ENCODE measurements at places on chromosomes 13 and 19.

- H3K4me1 ChIP-seq = peaks cover 19% of the 10 kb centered on the region
- H3K27me3 ChIP-seq = no peaks in the 10 kb centered on the region
- no peak overlapping the region for H3K4me3 ChIP-seq
- H3K36me3 ChIP-seq = no peaks in the 10 kb centered on the region
Observed at GRCh38 chr13:108302279-108302678, 32.8 kb downstream of the TNFSF13B start.

GRCh38 chr13:23867027-23867491 is 22.1 kb downstream of the MIPEP start:
- no peaks in the 10 kb centered on the region for H3K4me1 ChIP-seq
- no peak overlapping the region for H3K4me3 ChIP-seq
- no peak for DNase-seq
- H3K27me3 ChIP-seq = no peaks in the 10 kb centered on the region
- H3K36me3 ChIP-seq = no peaks in the 10 kb centered on the region

GRCh38 chr13:24106429-24106828 is 54.1 kb upstream of the SPATA13 start:
- no peak overlapping the region for H3K4me3 ChIP-seq
- DNase-seq = no peak
- H3K36me3 ChIP-seq = no peaks in the 10 kb centered on the region
- H3K27me3 ChIP-seq = no peaks in the 10 kb centered on the region
- no peaks in the 10 kb centered on the region for H3K4me1 ChIP-seq

DNA sequence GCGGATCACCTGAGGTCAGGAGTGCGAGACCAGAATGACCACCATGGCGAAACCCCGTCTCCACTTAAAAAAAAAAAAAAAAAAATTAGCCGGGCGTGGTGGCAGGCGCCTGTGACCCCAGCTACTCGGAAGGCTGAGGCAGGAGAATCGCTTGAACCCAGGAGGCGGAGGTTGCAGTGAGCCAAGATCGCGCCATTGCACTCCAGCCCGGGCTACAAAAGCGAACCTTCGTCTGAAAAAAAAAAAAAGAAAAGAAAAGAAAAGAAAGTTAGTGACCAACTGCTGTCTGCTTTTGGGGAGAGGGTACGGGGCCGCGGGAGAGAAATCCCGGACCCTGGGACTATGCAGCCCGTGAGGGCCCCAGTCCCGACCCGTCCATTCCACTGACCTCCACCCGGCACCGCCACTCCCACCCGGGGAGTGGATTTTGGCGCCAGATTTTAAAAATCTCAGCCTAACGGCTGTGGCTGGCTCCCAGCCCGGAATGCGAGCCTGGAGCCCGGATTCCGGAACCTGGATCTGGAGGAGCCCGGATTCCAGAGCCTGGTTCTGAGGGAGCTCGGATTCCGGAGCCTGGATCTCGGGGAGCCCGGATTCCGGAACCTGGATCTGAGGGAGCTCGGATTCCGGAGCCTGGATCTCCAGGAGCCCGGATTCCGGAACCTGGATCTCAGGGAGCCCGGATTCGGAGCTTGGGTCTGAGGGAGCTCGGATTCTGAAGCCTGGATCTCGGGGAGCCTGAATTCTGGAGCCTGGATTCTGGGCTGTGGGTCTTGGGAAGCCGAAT is 6.1 kb upstream of the LMNB2 start:
- no peak for DNase-seq
- no peaks in the 10 kb centered on the region for H3K27me3 ChIP-seq

- DNase-seq = no peak
- no peak overlapping the region for H3K27ac ChIP-seq
- H3K27me3 ChIP-seq = no peaks in the 10 kb centered on the region
- no peaks in the 10 kb centered on the region for H3K36me3 ChIP-seq
- H3K4me1 ChIP-seq = no peaks in the 10 kb centered on the region
- H3K4me3 ChIP-seq = no peak overlapping the region
Observed at GRCh38 chr19:31438401-31439269, 89.4 kb upstream of the TSHZ3 start.

DNA sequence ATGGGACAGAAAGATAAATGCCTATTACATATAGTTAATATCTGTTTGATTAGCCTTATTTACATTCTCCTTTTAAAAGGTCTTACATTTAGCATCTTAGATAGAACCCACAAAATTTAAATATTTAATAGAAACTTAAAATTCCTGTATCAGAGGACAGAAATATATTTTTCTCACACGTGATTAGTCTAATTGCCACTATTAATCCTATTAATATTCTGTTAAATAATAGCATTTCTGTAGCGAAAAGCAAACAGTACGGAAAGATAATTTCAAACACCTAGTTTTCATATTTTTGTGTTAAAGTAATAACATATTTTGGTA is 380 bp upstream of the ZNF30 start:
- H3K4me3 ChIP-seq = no peak overlapping the region
- no peaks in the 10 kb centered on the region for H3K27me3 ChIP-seq
- no peak overlapping the region for H3K27ac ChIP-seq
- peaks cover 20% of the 10 kb centered on the region for H3K4me1 ChIP-seq
- H3K36me3 ChIP-seq = no peaks in the 10 kb centered on the region

GRCh38 chr13:114063545-114064449 is 68.6 kb downstream of the RASA3 start:
- H3K27ac ChIP-seq = no peak overlapping the region
- H3K36me3 ChIP-seq = peaks cover 31% of the 10 kb centered on the region
- H3K4me1 ChIP-seq = peaks cover 58% of the 10 kb centered on the region
- H3K27me3 ChIP-seq = no peaks in the 10 kb centered on the region
- no peak for DNase-seq

GRCh38 chr13:110525328-110526319 is 35.9 kb downstream of the RAB20 start:
- no peaks in the 10 kb centered on the region for H3K27me3 ChIP-seq
- no peak overlapping the region for H3K27ac ChIP-seq
- peaks cover 17% of the 10 kb centered on the region for H3K4me1 ChIP-seq
- H3K4me3 ChIP-seq = no peak overlapping the region

DNA sequence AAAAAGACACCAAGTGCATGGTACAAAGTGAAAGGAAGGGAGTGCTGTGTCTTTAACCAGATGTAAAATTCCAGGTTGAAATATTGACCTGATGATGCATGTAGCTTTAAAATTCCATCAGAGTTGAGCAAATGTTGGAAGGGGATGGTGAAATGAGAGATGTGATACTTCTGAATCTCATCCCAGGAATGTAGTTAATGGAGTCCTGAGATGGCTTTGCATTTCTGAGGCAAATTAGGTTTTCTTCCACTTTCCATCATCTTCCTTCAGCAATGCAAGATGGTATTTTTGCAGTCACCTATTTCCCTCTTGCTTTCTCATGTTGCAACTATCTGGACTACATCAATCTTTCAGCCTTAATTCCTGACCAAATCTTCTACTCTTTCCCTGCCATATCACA is 194.1 kb upstream of the MIR17HG start:
- H3K4me1 ChIP-seq = no peaks in the 10 kb centered on the region
- H3K27ac ChIP-seq = no peak overlapping the region

GRCh38 chr13:69010789-69011188 is 1096.8 kb upstream of the ATXN8OS start:
- H3K27ac ChIP-seq = no peak overlapping the region
- DNase-seq = no peak
- no peaks in the 10 kb centered on the region for H3K36me3 ChIP-seq
- H3K4me1 ChIP-seq = no peaks in the 10 kb centered on the region

- H3K4me1 ChIP-seq = no peaks in the 10 kb centered on the region
- H3K36me3 ChIP-seq = no peaks in the 10 kb centered on the region
- H3K27me3 ChIP-seq = no peaks in the 10 kb centered on the region
- H3K27ac ChIP-seq = no peak overlapping the region
Observed at GRCh38 chr19:4208385-4209094, 20.8 kb upstream of the EBI3 start.

GRCh38 chr19:55261671-55262126 is 2.9 kb upstream of the PPP6R1 start:
- H3K4me1 ChIP-seq = peaks cover 19% of the 10 kb centered on the region
- no peaks in the 10 kb centered on the region for H3K27me3 ChIP-seq
- H3K36me3 ChIP-seq = no peaks in the 10 kb centered on the region
- no peak overlapping the region for H3K27ac ChIP-seq
- H3K4me3 ChIP-seq = no peak overlapping the region

GRCh38 chr13:97499181-97499580 is 65.2 kb downstream of the RAP2A start:
- H3K27ac ChIP-seq = no peak overlapping the region
- H3K27me3 ChIP-seq = no peaks in the 10 kb centered on the region
- H3K36me3 ChIP-seq = no peaks in the 10 kb centered on the region

DNA sequence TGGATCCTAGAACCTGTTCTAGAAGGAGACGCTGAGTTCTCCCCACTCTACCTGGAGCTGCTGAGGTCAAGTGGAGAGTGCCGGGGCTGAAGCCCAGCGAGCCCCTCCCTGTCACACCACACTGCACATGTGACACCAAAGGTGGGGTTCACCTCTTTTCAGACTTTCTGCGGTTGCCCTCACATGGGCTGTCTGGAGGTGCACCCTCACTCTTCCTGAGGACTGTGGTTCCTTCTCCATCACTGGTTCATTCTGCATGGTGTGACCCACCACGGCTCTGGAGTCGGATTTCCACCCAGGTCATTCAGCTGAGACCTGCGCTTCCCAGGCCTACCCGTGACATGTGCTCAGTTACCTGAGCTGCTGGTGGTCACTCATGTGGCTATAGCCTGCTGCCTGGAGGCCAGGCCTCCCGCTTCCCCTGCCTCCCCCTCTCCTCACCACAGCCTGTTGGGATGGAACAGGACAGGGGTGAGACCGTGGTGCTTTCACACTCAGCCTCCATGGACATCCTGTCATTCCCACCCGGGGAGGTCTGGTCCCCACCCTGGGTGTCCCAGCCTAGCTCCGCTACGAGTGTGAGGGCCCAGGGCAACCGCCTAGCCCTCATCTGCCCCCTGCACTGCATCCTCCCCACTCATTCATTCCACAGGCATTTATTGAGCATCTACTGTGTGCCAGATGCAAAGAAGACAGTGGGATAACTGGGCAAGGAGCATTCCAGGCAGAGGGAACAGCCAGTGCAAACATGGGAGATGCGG is 605 bp upstream of the A1BG start:
- no peak overlapping the region for H3K27ac ChIP-seq
- DNase-seq = no peak
- H3K27me3 ChIP-seq = no peaks in the 10 kb centered on the region
- H3K4me3 ChIP-seq = no peak overlapping the region

DNA sequence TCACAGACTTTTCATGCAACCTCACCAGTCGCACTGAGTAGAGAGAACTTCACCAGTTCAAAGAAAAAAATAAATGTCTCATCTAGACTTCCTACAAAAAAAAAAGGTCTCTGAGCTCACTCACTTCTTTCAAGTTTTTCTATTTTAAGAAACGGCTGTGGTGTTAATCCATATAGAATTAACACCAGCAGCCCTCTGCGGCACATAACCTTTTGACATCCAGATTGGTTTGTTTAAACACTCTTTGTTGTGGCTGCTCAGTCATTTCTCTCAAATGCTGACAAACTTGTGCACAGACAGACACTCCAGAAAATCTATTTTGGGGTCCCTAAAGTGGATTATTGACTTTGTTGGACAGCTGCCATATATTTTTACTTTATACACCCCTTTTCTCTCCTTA is 874.9 kb downstream of the EFNB2 start:
- H3K27ac ChIP-seq = no peak overlapping the region
- H3K4me3 ChIP-seq = no peak overlapping the region
- no peaks in the 10 kb centered on the region for H3K27me3 ChIP-seq
- no peaks in the 10 kb centered on the region for H3K36me3 ChIP-seq
- DNase-seq = no peak
- H3K4me1 ChIP-seq = no peaks in the 10 kb centered on the region

- DNase-seq = no peak
- no peaks in the 10 kb centered on the region for H3K36me3 ChIP-seq
- no peak overlapping the region for H3K27ac ChIP-seq
- no peak overlapping the region for H3K4me3 ChIP-seq
Observed at GRCh38 chr13:56563663-56564062, 577.1 kb upstream of the PRR20A start.

DNA sequence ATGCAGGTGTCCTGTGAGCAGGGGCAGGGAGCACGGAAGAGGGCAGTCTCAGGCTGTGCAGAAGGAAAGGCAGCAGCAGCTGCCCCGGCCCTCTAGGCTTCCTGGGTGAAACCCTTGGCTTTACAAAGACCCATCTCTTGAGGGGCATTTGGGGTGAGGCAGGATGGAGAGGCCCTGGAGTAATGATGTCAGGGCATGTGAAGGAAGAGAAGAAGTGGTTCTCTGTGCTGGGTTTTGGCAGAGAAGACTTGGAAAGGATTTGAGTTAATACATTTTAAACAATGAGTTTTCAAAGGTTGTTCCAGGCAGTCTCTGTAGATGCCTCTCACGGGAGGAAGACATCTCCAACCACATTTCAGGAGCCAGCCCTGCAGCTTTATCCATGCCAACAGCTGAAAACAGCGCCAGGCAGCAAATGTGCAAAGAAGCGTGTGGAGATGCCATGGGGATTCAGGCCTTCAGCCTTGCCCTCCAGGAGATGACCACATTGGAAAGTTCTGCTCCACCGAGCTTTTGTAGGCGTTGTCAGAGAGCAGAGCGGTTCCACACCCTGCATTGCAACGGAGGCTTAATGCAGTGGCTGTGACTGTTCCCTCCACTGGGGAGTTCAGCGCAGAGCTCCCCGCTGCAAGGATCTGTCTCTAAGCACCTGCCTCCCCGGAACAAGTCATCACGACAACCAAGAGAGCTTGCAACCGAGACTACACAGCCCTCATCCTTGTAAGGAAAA is 322.8 kb downstream of the UQCRFS1 start:
- no peaks in the 10 kb centered on the region for H3K4me1 ChIP-seq
- H3K36me3 ChIP-seq = no peaks in the 10 kb centered on the region
- H3K4me3 ChIP-seq = no peak overlapping the region
- H3K27me3 ChIP-seq = no peaks in the 10 kb centered on the region
- no peak overlapping the region for H3K27ac ChIP-seq
- no peak for DNase-seq

- H3K27me3 ChIP-seq = no peaks in the 10 kb centered on the region
- H3K36me3 ChIP-seq = peaks cover 20% of the 10 kb centered on the region
- DNase-seq = peak; percentile 82
- H3K27ac ChIP-seq = peak overlapping the region; percentile 87
- peak overlapping the region; percentile 94 for H3K4me3 ChIP-seq
Observed at GRCh38 chr13:24254146-24254841, 55.1 kb upstream of the C1QTNF9 start.

- no peak overlapping the region for H3K27ac ChIP-seq
- H3K4me1 ChIP-seq = no peaks in the 10 kb centered on the region
- peaks cover 9% of the 10 kb centered on the region for H3K36me3 ChIP-seq
- H3K4me3 ChIP-seq = no peak overlapping the region
Observed at GRCh38 chr19:5059213-5059574, 90.3 kb downstream of the KDM4B start.

DNA sequence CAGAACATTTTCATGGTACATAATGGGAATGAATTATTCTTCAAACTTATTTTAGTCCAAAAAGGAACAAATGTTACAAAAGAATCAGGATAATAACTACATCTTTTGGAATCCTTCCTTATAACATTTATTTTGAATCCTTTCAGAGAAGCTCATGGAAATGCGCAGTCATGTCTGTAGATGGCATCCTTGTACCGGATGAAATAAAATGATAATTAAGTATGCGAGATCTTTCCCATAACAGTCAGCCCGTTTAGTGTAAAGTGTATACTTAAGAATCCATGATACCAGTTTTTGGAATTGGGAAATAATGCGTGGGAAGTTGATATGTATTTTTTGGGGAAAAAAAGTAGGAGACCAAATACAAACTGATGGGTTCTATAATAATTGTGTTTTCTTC is 418.8 kb downstream of the GPC5 start:
- no peak overlapping the region for H3K4me3 ChIP-seq
- no peak overlapping the region for H3K27ac ChIP-seq
- no peaks in the 10 kb centered on the region for H3K4me1 ChIP-seq
- H3K27me3 ChIP-seq = no peaks in the 10 kb centered on the region

Data from CD4-positive, alpha-beta memory T cell (primary cell).